LHCN-M2 (cell line): ENCODE measurements at places on chromosomes 16 and 17. TPM values are rescaled to one million over a fixed set of nuclear protein-coding genes. Genes with fewer than 3 reads are reported as not detected.

DNA sequence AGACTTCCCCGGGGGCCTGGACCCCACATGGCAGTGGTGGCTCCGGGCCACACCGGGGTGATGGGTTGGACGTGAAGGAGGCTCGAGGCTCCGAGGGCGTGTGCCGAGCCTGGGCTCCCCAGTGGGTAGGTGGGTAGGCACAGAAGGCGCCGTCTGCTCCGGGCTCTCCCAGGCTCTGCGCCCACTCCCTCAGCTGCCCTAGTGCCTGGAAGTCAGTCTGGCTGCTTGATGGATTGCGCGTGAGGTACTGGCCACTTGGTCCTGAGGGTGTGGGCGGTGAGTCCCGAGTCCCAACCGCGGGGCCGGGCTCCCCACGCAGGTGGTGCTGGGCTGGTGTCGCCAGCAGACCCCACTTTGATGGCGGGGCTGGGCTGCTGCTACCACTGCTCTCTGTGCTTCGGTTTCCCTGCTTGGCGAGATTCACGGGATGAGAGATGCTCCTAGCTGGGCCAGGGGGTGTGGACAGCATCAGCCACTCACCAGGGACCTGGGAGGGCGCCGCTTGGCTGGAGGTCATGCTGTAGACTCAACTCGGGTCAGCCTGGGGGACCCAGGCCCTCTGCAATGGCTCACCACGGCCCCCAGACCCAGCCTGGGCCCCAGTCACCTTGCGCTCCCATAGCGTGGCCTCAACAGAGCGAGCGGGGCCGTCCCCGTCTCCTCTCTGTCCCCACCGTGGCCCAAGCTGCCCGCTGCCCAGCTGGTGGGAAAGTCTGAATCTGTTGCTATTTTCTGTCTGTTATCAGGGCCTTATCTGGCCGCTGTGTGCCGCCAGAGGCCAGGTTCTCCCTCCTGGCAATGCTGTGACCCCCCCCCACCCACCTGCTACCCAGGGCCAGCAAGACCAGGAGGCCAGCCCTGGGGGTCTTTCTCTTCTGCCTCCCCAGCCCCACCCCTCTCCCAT is 26.1 kb downstream of the ZFPM1 start:
- DNase-seq: no peak

DNA sequence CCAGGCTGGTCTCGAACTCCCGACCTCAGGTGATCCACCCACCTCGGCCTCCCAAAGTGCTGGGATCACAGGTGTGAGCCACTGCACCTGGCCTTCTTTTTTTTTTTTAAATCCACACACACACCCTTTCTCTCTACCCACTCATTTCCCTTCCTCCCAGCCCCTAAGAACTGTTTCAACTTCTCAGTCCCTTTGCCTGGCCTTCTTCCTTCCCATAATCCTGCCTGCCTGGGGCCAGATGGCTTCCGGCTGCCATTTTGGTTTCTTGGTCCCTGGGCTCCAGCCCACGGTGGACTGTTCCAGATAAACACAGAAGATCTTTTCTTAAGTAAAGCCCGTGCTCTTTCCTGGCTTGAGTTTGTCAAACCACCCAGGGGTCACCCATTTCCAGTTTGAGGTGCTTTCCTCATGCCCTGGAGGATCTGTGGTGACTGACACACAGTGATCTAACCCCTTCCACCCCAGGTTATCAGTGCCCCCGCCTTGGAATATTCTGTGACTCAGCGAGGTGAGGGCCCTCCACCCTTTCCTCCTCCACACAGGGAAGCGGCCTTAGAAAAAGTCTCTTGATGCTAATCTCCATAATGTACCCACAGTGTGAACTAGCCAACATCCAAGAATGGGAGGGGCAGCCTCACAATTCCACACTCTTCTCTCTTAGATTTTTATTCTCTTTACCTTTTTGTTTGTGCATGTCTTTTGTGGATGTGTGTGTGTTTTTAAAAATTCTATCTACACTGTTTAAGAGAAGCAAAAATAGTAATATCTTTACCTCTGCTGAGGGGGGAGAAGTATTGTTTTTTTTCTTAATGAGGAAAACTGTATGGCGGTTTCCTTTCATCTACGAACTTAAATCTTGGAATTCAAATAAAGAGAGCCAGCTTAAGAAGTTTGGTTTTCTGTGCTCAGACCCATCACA is 60.0 kb downstream of the CRISPLD2 start:
- DNase-seq: no peak

DNA sequence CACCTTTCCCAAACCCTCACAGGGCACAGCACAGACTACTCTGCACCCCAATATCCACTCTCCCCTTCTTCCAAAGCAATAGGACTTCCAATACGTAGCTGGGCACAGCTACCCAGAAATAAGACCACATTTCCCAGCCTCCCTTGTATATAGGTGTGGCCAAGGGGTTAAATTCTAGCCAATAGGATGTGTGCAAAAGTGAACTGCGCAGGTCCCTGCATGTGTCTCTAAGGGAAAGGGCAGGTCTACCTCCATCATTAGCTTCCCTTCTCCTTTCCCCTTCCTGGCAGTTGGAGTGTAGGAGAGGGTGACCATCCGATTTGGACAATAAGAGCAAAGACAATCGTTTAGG is 25.5 kb upstream of the SNN start:
- DNase-seq: no peak

DNA sequence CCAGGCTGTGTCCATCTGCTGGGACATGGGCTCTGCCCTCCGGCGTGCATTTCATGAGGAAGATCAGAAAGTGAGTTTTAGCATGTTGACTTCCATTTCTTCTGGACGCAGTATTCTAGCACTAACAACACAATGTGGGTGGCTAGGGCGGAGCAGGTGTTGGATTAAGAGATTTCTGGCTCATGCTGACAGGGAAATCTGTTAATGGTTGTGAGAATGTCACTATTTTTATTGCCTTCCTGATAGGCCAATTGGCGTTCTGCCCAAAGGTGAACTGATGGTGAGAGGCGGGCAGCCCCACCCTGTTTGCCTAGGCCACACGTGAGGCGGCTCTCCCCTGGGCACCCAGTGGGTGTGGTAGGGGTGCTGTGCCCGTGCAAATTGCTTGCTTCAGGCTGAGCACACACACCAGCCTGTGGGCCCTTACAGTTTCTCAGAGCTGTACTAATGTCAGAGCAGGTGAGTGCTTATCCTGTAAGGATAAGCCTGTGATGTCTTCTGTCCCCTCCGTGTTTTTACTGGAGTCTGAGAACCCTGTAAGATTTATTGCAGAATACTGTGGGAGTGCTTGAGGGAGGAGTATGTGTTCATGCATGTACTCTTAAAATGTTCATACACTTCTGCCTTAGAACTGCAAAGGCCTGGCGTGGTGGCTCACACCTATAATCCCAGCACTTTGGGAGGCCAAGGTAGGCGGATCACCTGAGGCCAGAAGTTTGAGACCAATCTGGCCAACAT is 30.9 kb downstream of the PGS1 start:
- DNase-seq: no peak

- no peak for DNase-seq
Measured at GRCh38 chr17:10802496-10803284, 1.2 kb downstream of the TMEM238L start.

DNA sequence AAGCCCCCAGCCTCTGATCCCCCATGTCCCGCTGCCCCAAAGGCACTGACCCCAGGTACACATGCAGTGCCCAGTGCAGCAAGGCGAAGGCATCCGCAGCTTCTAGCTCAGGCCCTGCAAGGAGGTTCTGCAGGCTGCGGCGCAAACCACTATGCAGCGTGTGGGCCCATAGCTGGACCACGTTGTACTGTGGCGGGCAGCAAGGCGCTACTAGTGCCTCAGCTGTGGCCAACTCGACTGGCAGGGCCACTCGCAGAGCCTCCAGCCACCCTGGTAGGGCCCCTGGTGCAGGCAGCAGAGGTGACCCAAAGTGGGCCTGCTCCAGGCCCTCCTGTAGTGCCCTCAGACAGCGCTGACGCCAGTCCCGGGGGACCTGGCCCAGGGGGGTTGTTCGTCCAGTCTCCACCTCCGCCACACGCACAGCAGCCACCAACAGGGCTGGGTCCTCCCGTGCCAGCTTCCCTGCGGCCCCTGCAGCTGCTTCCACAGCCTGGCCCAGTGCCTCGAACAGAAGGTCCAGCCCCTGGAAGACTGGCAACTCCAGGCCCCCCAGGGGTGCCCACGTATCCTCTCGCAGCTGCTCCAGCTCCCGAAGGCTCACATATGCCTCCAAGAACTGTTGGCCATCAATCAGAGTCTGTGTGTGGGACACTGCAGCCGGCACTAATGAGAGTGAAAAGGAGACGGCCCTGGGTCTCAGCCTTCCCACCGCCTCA is 2.6 kb downstream of the EXOC3L1 start:
- peak; percentile 87 for DNase-seq

- DNase-seq: no peak
Measured at GRCh38 chr16:10968498-10968897, 24.1 kb downstream of the CLEC16A start.

- DNase-seq: peak; percentile 92
Measured at GRCh38 chr17:44108440-44109311, 14.8 kb downstream of the HDAC5 start.

- DNase-seq: no peak
Measured at GRCh38 chr16:24195221-24195620, 60.9 kb upstream of the CACNG3 start.

CES3 gene
- total RNA-seq: 0.75 and 0.96 TPM in 2 replicates

SPHK1 gene
- 28.4 and 32.8 TPM in 2 replicates for total RNA-seq
